ENCODE measurements at places on chromosomes 6 and 20.
A peak's percentile ranks its signal among the peaks of the same experiment; 100 is the strongest.

GRCh38 chr6:161667957-161668356 lies 394.1 kb upstream of the AGPAT4 start:
- DNase-seq, result no peak

GRCh38 chr6:161366301-161366923 lies 92.6 kb upstream of the AGPAT4 start:
- DNase-seq, result no peak

GRCh38 chr6:162849269-162849668 lies 121.5 kb downstream of the PACRG start:
- no peak for DNase-seq

DNA sequence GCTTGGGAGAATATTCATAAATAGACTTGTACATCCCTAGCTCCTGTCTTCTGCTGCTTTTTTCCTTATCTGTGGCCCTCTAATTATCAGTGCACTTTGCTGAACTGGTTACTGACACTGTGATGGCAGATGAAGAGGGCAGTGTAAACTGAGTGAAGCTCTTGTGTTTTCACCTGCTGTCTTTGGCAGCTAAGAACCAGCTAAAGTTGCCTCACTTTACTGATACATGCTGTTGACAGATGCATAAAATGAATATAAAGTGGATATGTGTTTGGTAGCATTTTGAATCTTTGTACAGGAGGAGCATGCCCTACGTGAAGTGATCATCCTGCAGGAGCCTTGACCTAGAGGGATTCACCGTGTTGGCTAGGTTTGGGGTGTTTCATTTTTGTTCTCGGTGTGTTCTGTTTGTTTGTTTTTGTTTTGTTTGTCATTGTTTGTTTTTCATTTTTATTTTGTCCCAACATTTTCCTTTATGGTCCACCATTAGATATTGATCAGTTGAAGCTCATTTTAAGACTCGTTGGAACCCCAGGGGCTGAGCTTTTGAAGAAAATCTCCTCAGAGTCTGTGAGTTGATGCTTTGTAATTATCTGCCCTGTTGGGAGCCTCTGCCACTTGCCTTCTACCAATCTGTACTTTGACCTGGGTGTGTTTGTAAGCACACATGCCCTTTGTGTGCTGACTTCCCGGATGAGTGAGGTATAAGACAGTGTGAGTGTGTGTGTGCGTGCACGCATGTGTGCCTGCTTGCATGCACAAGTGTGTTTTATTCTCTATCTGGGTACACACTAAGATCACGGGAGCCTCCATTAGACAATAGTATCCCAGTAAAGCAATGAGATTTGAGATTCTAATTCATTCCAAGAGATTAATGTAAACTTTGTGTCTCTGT lies 34.6 kb upstream of the MAPK13 start:
- no peak for DNase-seq

DNA sequence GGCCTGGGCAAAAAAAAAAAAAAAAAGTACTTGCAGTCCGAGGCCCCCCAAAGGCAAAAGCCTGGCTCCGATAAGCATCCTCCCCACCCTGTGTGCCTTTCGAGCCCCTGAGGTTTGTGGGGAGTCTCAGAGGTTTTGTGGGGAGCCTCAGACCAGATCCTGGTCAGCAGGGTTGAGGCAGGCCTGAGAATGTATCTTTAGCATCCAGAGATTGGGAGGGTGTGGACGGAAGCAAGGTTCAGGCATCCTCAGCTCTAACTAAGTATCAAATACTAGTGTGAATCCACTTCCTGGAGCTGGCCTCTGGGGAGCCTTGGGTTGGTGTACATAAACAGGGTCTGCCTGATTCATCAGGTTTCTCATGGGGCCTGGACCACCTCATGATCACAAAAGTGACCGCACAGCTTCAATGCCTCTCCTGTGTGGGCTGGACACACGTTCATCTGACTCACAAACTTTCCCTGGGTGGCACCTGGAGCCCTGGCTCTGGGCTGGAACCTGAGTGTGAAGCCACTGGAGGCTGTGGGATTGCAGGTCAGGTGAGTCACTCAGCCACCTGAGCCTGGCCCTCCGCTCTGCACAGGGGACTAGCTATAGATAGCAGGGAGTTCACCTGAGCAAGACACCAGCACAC lies 24.4 kb downstream of the PCMTD2 start:
- no peak for DNase-seq

- no peak for DNase-seq
Measured at GRCh38 chr6:166493427-166494100, 92.9 kb downstream of the RAMACL start.

GRCh38 chr6:109853951-109854350 lies 124.2 kb upstream of the GPR6 start:
- DNase-seq, result no peak

DNA sequence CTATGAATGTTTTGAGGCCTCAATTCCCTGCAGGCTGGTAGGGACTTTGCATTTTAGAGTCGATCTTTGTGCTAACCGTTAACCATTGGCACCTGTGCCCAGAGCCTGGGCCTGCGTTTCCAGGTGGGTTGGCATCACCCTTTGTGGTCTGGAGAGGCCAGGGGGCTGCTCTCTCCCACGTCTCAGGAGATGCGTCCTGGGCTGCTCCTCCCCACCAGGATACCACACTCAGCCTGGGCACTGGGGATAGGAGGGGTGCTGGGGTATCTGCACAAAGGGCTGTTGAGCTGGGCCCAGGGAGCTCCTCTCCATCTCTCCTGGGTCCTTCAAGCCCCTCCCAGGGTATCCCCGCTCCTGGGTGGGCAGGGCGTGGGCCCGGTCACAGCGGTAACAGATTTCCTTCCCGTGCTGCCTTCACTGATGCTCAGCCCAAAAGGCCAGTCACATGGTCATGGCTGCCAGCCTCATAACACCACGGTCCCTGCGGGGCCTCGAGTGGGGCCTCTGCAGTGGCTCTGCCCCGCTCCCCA lies 266.2 kb downstream of the TAF4 start:
- no peak for DNase-seq

GRCh38 chr6:53294095-53294494 lies 54.7 kb downstream of the ELOVL5 start:
- no peak for DNase-seq

DNA sequence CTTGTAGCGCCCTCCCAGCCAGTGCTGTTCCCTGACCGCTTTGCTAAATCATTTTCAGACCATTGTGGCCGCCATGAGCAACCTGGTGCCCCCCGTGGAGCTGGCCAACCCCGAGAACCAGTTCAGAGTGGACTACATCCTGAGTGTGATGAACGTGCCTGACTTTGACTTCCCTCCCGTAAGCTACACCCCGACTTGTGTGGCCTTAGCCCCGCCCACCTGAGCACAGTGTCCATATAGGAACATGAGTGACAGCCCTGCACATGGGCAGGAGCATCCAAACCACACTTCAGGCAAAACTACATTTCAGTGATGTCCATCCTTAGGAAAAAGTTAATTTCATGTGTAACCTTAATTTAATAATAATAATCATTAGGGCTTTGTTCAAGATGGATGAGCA lies 51.1 kb downstream of the GNAS start:
- DNase-seq, result no peak

- peak; percentile 54 for DNase-seq
Measured at GRCh38 chr6:27871924-27872638, 40.1 kb downstream of the OR2B2 start.

- no peak for DNase-seq
Measured at GRCh38 chr6:5556011-5556410, 294.7 kb downstream of the FARS2 start.

DNA sequence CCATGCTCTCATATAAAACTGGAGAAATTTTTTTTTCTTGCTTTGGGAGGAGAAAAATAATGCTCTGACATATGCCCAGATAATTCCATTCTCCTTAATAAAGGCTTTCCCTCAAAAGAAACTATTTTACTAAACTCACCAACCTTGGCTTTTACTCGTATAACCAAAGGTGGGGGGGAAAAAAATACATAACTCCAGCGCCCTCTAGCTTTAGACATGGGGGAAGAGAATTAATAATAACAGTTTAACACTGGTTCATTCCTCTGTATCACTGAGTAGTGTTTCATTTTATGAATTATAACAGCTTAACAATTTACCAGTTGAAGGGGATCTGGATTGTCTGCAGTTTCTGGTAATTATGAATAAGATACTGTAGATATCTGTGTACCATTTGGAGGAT lies 1226.1 kb downstream of the GRIK2 start:
- no peak for DNase-seq

DNA sequence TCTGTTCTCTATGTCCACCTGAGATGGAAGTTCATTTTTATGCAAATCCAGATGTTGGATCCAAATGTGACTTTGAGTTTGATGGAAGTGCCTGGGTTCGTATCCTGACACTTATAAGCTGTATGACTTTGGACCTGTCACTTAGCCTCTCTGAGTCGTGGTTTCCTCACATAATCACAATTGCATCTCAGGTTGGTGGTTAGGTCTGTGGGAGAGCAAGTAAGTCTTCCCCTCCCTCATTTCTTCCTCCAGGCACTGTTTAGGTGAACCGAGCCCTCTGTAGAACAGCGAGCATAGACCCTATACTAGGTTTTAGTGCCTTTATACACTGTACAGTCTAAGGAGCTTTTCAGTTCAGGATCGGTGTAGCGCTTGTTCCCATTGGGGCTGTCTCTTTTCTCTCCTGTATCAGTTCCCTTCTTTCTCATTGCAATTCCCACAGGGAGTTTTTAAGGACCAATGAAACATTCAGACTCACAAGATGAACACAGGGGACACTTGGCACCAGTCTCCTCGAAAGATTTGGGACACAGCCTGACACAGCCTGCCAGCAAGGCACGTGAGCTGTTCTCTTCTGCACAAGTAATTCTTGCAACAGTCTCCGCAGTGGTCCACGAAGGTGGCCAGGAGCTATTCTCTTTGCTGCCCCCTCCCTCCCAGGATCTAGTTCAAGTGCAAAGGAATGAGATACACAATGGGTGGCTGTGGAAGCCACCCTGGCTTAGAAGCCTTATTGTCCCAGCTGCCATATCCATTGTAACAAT lies 11.8 kb downstream of the TOX2 start:
- DNase-seq, result no peak

DNA sequence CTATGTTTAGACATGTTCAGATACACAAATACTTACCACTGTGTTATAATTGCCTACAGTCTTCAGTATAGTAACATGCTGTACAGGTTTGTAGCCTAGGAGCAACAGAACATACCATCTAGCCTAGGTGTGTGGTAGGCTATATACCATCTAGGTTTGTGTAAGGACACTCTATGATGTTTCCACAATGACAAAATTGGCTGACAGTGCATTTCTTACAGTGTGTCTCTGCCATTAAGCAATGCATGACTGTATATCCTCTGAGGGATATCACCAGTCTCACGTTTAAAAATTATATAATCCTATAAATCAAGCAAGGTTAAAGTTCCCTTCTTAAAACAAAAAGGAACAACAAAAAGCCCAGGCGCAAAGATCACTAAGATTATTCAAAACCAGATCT lies 352.2 kb downstream of the BTBD9 start:
- no peak for DNase-seq

DNA sequence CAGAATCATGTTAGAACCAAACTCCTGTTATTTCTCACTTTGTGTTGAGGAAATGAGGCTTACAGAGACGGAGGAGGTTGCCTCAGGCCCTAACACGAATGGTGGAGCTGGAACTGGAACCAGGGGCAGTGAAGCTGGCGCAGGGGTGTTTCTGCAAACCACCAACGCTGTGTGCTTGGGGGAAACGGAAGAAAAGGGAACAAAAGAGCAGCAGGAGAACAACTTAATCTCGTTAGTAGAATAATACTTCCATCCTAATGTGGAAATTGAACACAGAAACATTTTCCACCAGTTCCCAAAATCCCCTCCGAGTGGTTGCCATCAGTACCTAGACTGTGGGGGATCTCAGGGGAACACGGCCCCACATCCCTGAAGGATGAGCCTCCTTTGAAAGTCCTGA lies 103.4 kb upstream of the FRMD1 start:
- DNase-seq, result no peak

DNA sequence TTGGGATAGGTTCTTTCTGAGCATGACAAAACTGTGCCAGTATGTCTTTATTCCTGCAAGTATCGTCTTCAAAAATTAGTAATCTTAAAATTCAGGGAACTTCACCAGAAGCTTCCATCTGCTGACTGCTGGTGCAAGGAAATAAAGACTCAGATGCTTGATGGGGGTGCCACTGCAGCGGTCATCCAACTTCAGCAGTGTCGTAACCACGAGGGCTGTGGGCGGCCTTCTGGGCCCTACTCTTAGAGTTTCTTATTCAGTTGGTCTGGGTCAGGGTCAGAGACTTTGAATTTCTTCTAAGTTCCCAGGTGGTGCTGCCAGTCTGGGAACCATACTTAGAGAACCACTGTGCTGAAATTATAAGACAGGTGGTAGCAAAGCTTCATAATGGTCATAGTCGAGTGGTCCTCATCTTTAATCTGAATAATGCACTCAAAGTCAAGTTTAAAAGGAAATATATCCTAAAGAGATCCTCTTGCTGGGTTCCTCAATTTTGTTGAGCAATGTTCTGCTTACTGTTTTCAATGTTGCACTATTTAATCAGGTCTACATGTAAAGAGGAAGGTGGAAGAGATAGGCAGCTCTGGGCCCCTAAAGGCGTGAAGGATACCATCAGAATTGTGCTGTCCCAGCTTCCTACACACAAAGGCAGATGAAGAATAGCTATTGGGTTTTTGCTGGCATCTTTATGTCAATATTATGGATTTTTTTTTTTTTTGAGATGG lies 165.4 kb upstream of the GMDS start:
- no peak for DNase-seq

GRCh38 chr6:18725449-18725848 lies 338.3 kb downstream of the RNF144B start:
- no peak for DNase-seq

DNA sequence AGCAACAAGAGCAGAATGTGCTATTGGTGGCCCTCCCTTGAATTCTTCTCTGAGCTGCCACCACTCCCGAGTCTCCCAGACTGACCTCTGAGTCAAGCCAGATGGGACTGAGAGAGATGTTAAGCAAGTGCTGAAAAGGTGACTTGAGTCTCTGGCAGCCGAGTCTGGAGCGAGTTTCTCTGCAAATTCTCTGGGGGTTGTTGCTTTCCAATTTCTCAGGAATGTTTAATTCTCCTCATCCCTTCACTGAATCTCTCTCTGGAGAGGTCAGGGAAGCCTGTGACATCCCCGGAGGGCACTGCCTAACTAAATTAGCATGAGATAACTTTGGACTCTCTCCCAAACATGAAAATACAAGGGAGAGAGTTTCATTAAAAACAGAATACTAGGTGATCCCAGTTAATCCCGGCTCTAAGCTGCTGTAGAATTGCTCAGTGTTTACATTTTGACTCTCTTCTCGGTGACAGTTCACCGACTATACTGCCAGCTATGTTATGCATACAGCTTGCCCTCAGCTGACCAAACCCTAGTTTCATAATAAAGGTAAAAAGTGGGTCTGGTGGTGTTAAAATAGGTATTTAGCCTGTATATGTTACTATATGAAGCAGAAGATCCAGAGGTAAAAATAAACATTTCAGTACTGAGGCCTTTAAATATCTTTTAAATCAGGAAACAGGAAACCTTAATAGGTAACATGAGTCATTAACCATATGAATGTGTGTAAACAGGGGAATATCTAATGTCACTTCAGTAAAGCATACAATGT lies 157.9 kb downstream of the FOXC1 start:
- no peak for DNase-seq

- no peak for DNase-seq
Measured at GRCh38 chr6:81838724-81839426, 86.4 kb upstream of the TENT5A start.

All from activated naive CD8-positive, alpha-beta T cell treated with anti-CD3 and anti-CD28 coated beads, Interleukin-2, amount 50 U/mL, for 16 hours (primary cell).